Effector memory CD8-positive, alpha-beta T cell (primary cell): ENCODE measurements at places on chromosomes 16 and 17.
A peak's percentile ranks its signal among the peaks of the same experiment; 100 is the strongest.

DNA sequence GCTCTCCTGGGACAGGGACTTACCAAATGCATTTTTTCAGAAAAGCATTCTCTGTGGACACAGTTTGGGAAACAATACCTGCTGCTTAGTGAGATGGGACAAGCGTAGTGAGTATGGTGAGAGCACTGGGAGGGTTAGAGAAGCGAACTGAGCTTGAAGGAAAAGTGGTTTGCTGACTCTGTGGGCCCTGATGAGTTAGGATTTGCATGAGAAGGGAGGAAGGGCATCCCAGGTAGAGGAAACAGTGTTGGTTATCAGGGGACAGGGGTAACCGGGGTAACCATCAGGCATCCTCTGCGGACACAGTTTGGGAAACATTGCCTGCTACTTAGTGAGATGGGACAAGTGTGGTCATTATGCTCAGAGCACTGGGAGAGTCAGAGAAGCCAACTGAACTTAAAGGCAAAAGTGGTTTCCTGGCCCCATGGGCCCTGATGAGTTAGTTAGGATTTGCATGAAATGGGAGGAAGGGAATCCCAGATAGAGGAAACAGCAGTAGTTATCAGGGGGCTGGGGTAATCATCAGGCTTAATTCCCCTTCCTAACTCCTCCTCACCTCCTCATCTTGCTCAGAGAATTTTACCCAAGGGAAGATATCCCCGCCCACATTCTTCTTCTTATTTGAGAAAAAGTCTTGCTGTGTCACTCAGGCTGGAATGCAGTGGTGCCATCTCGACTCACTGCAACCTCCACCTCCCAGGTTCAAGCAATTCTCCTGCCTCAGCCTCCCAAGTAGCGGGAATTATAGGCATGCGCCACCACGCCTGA is 319.3 kb downstream of the RBFOX1 start:
- DNase-seq, result no peak

GRCh38 chr17:79927136-79927661 is 88.0 kb upstream of the CBX4 start:
- no peak for DNase-seq

DNA sequence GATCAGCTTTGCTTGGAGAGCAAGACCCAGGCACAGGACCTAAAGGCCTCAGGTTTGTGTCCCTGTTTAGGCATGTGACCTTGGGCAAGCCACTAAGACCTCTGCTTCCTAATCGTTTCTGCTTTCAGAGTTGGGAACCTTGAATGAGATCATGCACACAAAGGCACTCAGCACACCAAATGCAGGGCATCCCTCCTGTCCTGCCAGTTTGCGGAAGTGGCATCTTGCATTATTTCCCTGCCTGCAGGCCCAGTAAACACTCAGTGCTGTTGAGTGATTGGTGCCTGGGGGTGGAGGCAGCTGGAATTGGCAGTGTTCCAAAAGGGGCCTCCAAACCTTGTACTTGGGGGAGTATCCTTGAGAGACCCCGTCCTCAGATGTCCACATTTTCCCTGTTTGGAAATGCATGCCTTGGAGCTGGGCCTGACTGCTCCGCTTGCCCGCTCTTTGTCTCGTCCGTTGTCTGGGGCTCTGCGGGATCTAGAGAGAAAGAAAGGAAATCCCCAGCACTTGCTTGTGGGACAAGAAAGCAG is 28.7 kb downstream of the MRM1 start:
- DNase-seq, result no peak

- no peak for DNase-seq
Observed at GRCh38 chr17:7079581-7080455, at the start of gene CLEC10A. Gene CLEC10A, minus strand, starts transcription at chr17:7080251. Its CDS starts 1,439 bp downstream, at chr17:7078812.

- no peak for DNase-seq
Observed at GRCh38 chr17:2198927-2199326, 104.7 kb downstream of the SMG6 start.

GRCh38 chr16:14419817-14420216 is 210.2 kb downstream of the PARN start:
- no peak for DNase-seq

GRCh38 chr17:72110942-72111318 is 9.9 kb upstream of the SOX9 start:
- DNase-seq, result no peak

DNA sequence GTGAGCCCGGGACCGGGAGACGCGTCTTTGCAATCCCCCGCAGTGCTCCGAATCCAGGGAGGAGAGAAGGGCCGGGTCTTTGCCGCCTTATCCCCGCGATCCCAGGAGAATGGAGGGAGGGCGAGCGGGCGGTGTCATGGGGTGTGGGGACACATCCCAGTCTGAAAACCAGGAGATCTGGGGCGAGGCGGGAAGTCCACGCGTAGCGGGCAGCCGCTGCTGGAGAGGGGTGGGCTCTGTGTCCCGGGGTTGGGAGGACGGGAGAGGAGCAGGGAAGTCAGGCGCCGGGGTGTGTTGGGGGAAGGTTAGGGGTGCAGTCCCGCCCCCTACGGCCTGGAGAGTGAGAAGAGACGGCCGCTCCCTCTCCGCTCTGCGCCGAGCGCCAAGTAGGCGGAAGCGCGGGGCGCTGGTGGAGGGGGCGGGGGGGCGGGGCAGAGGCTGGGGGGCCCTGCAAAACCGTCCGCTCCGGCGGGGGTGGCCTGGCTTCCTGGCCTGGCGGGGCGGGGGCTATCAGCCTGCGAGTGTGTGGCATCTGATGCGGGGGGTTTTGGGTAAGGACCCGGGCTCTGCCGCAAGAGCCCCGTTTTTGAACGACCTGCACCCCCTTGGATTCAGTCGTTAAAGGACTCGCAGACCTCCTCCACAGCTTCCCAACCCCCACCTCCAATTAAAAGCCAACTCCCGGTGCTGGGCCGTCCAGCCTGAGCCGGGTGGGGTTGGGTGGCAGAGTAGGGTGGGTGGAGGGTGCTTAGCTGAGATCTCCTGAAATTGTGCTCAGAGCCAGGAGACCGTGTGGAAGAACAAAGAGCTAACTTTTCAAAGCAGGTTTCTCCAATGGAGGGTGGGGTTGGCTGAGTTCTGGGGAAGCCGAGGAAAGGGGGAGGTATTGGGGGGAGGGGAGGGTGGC is 654 bp downstream of the LASP1 start:
- peak; percentile 59 for DNase-seq
